ENCODE measurements at places on chromosomes 5 and 9. TPM values are rescaled to one million over a fixed set of nuclear protein-coding genes. Genes with fewer than 3 reads are reported as not detected.

Gene KCTD16
- total RNA-seq, result 0.09 TPM

Gene TMEM252
- total RNA-seq, result not detected

Gene FAM78A
- total RNA-seq, result 44.4 TPM

Gene UBE2QL1
- total RNA-seq, result not detected

Gene PURA
- 16.4 TPM for total RNA-seq

Gene DTWD2
- 3.3 TPM for total RNA-seq

Gene ADCY2
- not detected for total RNA-seq

Gene ASS1
- total RNA-seq, result 3.4 TPM

Gene TLN1
- total RNA-seq, result 249 TPM

Gene RABL6
- total RNA-seq, result 98.2 TPM

Gene BTNL8
- 0.13 TPM for total RNA-seq

Gene HTR1A
- not detected for total RNA-seq

Gene C7
- total RNA-seq, result not detected

Gene C5orf58
- not detected for total RNA-seq

GRCh38 chr9:124012368-124013301, 1.1 kb downstream of the LHX2 start:
- H3K27me3 ChIP-seq, result peaks cover 59% of the 10 kb centered on the region
- H3K27ac ChIP-seq, result no peak overlapping the region
- H3K4me3 ChIP-seq, result no peak overlapping the region
- no peaks in the 10 kb centered on the region for H3K36me3 ChIP-seq
- DNase-seq, result no peak

- DNase-seq, result no peak
- no peaks in the 10 kb centered on the region for H3K4me1 ChIP-seq
- H3K27me3 ChIP-seq, result no peaks in the 10 kb centered on the region
- H3K36me3 ChIP-seq, result no peaks in the 10 kb centered on the region
Measured at GRCh38 chr5:14630671-14631070, 33.8 kb upstream of the OTULIN start.

DNA sequence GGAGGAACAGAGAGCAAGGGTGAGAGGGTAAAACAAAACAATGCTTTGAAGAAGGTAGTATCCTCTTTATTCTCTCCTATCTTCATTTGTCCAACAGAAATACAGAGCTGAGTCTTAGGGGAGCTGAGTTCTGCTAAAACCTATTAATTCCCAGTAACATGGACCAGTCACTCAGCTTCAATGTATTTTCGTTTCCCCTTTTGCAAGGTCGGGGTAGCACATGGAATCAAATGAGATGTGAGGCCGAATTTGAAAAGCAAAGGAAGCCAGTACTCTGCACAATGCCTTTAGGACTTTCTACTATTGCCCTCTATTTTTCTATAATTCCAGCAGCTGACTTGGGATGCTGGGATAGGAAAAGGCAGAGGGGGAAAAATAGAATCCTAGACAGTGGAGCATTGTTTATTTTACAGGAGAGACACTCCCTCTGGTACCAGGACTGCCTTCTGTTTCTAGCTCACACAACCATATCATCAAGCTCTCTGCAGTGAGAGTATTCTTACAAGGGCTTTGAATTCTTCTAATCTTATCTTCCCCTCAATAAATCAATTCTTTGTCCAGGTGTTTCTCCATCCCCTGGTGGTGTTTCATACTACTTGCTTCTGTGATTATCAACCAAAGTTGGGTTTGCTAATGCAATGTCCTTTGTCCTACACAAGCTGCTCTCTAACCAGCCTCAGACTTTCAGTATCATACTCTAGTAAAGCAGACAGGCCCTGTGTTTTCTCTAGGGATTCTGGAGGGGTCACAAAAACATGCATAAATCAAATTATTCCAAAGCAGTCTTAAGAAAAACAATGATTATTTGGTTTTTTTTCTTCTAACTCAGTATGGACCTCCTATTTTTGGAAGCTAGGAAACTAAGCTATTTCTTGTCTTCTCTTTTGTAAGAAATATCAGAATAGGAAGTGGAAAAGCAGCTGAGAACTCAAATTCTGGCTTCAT, 341.5 kb downstream of the OSTF1 start:
- no peak overlapping the region for H3K4me3 ChIP-seq
- DNase-seq, result no peak
- no peaks in the 10 kb centered on the region for H3K27me3 ChIP-seq
- no peaks in the 10 kb centered on the region for H3K4me1 ChIP-seq
- no peaks in the 10 kb centered on the region for H3K36me3 ChIP-seq
- no peak overlapping the region for H3K27ac ChIP-seq

GRCh38 chr5:99955962-99956361, 579.2 kb upstream of the FAM174A start:
- no peak overlapping the region for H3K4me3 ChIP-seq
- DNase-seq, result no peak
- no peaks in the 10 kb centered on the region for H3K4me1 ChIP-seq
- H3K27me3 ChIP-seq, result no peaks in the 10 kb centered on the region

GRCh38 chr9:96858670-96859069, 4.4 kb upstream of the ZNF782 start:
- peaks cover 7% of the 10 kb centered on the region for H3K4me1 ChIP-seq
- no peak overlapping the region for H3K27ac ChIP-seq
- H3K36me3 ChIP-seq, result no peaks in the 10 kb centered on the region

DNA sequence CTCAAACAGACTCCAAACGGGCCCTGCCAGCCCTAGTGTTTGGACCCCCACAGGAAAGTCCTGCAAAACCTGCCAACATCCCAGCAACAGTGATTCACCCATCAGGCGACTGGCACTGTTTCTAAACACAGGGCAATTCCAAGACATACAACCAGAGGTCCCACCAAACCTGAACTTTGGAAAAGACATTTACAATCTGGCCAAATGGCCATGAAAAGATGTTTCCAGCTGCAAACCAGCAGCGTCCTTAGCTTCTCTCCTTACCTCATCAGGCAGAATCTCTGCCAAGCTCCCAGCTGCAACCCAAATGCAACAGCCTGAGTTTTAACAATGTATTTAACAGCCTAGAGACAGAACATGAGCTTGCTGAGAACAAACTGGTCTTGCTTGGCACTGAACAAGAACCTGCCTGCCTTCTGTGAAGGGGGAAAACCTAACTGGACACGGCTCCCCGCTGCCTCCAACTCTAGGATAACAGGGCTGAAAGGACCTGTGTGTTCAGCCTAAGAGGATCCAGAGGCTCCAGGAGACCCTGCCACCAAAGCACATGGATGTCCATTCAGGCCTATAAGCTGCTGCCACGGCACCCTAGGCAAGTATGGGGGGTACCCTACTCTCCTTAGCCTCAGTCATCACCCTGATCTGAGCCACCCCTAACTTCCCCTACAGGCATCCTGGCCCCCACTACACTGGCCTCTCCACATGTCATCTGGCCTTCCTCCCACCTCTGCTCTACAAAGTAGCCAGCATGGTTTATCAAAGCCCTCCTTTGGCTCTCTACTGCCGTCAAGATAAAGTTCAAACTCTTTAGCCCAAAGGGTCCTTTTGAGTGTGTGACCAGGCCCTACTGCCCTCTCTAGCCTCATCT, 5.6 kb downstream of the P4HA2 start:
- no peak overlapping the region for H3K27ac ChIP-seq
- peaks cover 13% of the 10 kb centered on the region for H3K4me1 ChIP-seq
- DNase-seq, result no peak
- H3K27me3 ChIP-seq, result no peaks in the 10 kb centered on the region

GRCh38 chr9:116058421-116058820, 95.2 kb upstream of the PAPPA start:
- no peak overlapping the region for H3K27ac ChIP-seq
- H3K27me3 ChIP-seq, result no peaks in the 10 kb centered on the region
- H3K36me3 ChIP-seq, result no peaks in the 10 kb centered on the region
- no peak for DNase-seq
- H3K4me1 ChIP-seq, result no peaks in the 10 kb centered on the region
- no peak overlapping the region for H3K4me3 ChIP-seq

DNA sequence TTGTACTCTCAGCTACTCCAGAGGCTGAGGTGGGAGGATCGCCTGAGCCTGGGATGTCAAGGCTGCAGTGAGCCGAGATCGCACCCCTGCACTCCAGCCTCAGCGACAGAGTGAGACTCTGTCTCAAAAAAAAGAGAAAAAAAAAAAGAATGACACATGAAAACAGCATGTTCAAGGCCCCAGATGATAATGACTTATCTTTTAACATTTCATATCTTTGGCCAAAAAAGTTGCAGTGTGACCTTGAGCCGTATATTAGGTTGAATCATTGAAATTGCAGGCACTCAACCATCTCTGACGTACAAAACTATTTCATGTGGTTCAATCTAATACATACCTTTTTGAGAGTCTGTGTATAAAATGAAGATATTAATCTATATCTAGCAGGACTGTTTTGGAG, 79.1 kb upstream of the CPEB4 start:
- H3K36me3 ChIP-seq, result no peaks in the 10 kb centered on the region
- no peak overlapping the region for H3K27ac ChIP-seq
- H3K4me3 ChIP-seq, result no peak overlapping the region

- H3K27me3 ChIP-seq, result no peaks in the 10 kb centered on the region
- peaks cover 4% of the 10 kb centered on the region for H3K36me3 ChIP-seq
- no peak for DNase-seq
- H3K4me3 ChIP-seq, result no peak overlapping the region
- no peaks in the 10 kb centered on the region for H3K4me1 ChIP-seq
Measured at GRCh38 chr5:37631939-37632338, 207.9 kb downstream of the GDNF start.

DNA sequence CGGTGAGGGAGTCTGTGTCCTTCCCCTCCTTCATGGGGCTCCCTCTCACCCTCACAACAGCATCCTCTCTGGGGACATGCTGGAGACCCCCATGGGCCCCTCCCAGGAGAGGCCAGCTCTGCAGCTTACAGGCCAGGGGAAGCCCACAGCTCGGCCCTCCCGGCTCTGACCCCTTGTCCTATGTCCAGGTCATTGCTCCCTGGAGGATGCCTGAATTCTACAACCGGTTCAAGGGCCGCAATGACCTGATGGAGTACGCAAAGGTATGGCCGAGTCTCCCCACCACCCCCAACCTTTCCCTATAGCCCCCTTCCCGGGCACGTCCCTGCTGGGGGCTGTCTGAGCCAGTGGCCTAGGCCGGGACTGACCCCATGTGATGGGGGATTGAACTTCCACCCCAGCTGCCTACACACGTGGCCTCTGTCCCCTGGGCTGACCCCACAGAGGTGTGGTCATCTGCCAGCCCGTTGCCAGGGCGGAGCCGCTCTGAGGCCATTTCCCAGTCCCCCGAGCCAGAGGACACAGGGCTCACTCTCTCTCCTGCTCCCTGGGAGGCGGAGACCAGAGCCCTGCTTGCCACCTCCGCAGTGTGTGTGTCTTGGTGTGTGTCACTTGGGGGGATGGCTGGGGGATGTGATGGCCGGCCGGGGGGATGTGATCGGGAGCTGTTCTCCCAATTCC, 21.9 kb downstream of the ASS1 start:
- no peak for DNase-seq
- no peak overlapping the region for H3K27ac ChIP-seq
- no peaks in the 10 kb centered on the region for H3K36me3 ChIP-seq
- peaks cover 6% of the 10 kb centered on the region for H3K27me3 ChIP-seq
- no peak overlapping the region for H3K4me3 ChIP-seq

DNA sequence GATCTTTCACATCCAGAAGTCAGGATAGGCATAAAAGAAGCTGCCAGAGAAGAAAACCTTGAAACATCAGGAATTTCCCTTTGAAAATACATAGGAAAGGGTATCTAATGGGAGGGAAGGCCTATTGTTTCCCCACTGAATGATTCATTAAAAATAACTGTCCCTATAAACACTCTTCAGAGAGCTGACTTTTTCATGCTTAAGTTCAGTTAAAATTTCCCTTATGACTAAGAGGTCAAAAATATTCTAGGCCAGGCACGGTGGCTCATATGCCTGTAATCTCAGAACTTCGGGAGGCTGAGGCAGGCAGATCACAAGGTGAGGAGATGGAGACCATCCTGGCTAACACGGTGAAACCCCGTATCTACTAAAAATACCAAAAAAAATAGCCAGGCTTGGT, 499.5 kb downstream of the ENC1 start:
- H3K4me1 ChIP-seq, result no peaks in the 10 kb centered on the region
- no peak for DNase-seq
- H3K4me3 ChIP-seq, result no peak overlapping the region
- no peaks in the 10 kb centered on the region for H3K36me3 ChIP-seq
- H3K27me3 ChIP-seq, result no peaks in the 10 kb centered on the region

GRCh38 chr5:112434641-112435040, 15.6 kb upstream of the EPB41L4A start:
- no peak for DNase-seq

GRCh38 chr5:149220750-149221149, 50.9 kb upstream of the AFAP1L1 start:
- no peaks in the 10 kb centered on the region for H3K4me1 ChIP-seq
- DNase-seq, result no peak
- H3K36me3 ChIP-seq, result no peaks in the 10 kb centered on the region
- H3K4me3 ChIP-seq, result no peak overlapping the region
- H3K27ac ChIP-seq, result no peak overlapping the region

GRCh38 chr9:4489919-4490704, at the start of gene SLC1A1:
Gene SLC1A1 (plus strand): TSS chr9:4490468. CDS start chr9:4490680, 212 bp downstream.
- peak within 1 kb of the TSS; percentile 47 for H3K4me3 ChIP-seq
- peaks cover 28% of the 10 kb centered on the region for H3K27me3 ChIP-seq
- no peaks in the 10 kb centered on the region for H3K36me3 ChIP-seq
- H3K27ac ChIP-seq, result no peak within 1 kb of the TSS

DNA sequence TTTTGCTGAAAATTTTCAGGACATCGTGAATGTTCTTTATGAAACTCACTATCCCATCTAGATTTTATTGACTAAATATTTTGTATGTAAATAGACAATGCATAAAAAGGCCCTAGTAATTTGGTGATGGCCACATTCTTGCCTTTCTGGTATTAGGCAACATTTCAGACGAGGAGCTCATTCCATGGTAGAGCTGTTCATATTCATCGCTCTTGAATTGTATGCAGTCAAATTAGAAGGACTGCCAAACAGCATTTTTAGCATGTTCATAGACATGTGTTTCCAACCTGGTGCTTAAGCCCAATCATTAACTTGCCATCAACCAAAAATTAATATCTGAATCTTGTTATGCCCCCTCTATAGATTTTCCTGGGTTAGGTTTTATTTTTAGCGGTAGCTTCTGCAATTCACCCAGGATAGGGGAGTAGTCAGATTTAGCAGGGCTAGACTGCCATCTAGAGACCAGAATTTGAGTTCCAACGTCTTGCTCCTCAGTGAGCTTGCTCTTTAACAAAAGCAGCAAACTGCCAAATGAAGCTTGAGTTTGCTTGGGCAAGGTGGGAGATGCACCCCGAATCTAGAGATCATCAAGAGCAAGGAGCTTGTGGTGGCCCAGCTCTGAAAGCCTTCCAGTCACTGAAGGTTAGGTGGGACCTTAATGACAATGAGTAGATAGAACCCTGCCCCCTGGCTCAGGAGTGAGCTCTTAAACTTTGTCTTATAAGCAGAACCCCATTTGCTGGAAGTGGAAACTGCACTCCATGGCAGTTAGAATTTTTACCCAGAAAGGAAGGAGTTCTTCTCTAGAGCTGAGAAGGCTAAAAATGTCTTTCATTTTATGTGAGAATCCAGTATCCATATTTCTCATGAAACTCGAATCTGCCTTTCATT, 456.2 kb downstream of the RASEF start:
- H3K4me3 ChIP-seq, result no peak overlapping the region
- no peaks in the 10 kb centered on the region for H3K36me3 ChIP-seq
- H3K27ac ChIP-seq, result no peak overlapping the region
- H3K4me1 ChIP-seq, result no peaks in the 10 kb centered on the region
- DNase-seq, result no peak
